ENCODE measurements at places on chromosomes 3 and 15.

GRCh38 chr15:70722266-70723121, 40.9 kb downstream of the UACA start:
- no peak for DNase-seq

DNA sequence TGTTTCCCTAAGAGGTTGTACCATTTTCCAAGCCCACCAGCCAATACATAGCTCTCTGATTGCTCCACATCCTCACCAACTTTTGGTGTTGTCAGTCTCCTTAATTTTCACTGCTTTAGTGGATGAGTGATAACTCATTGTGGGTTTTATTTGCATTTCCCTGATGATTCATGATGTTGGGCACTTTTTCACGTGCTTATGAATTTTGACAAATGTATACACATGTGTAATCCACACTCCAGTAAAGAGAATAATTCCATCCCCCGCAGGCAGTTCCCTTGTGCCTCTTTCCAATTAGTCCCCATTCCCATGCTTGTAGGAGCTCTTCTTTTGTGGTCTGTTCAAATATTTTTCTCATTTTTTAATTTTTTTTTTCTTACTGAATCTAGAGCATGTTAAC, 52.4 kb downstream of the ANP32A start:
- no peak for DNase-seq

DNA sequence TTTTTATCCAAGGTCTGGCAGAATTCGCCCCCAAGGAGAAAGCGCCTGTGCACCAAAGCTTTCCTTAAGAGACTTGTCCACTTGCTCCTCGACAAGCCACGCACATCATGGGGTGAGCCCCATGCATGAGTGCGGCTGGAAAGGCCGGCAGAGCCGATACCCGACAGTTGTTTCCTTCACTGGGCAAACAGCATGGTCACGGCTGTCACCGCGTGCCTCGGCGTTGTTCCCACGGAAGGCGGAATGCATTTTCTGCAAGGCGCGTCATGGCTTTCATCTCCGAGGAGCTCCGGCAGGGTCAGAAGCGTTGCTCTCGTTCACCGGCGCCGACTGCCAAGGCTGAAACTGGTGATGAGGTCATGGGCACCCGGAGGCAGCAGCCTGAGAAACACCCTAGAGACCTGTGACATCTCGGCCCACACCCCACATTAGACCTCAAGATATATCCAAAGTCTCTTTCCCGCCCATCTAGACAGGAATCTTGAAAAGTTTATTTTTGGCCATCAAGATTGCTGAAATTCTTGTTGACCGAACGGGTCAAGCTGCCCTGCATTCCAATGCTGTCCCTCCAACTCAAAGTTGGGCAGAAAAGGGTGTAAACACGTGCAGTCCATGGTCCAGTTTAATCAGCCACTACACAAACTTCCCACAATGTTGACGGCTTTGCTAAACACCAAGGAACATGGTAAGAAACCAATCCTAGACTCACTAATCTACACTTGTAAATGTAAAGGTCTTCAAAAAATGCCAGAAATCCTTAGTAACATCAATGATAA, 604 bp upstream of the TJP1 start:
- no peak for DNase-seq

- no peak for DNase-seq
Measured at GRCh38 chr15:48862705-48863104, 15.2 kb upstream of the EID1 start.

DNA sequence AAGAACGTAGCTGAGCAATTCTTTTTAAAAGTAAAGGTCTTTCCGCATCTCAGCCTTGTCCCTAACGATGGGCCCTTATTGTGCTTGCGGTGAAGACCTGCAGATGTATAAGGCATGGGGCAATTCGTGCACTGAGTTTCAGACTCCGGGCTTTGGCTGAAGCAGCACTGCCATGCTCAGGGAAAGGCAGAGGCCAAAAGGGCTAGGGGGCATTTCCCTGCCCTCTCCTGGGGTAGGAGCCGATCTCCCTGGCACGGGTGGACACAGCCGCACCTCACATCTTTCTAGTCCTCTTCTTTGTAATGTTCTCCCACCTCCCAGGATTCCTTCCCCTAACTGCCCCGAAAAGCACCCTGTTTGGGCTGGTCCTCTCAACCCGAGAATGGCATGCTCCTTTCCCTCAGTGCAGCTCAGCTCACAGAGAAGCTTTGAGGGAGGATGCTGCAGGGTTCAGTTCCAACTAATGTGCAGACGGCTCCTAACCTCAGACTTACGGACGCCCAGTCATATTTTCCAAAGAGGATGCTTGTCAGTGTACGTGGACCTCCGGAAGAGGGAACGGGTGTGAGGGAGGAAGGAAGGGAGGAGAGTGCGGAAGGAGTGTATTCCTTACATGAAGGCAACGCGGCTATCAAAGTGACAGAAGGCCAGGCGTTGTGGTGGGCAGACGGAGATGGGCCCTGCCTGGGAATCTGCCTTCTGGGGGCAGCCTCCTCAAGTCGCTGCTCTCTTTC, 61.2 kb downstream of the SYNM start:
- no peak for DNase-seq

GRCh38 chr3:58531956-58532355, 5.0 kb downstream of the ACOX2 start:
- no peak for DNase-seq

- no peak for DNase-seq
Measured at GRCh38 chr15:89494941-89495637, 1.3 kb downstream of the RHCG start.

DNA sequence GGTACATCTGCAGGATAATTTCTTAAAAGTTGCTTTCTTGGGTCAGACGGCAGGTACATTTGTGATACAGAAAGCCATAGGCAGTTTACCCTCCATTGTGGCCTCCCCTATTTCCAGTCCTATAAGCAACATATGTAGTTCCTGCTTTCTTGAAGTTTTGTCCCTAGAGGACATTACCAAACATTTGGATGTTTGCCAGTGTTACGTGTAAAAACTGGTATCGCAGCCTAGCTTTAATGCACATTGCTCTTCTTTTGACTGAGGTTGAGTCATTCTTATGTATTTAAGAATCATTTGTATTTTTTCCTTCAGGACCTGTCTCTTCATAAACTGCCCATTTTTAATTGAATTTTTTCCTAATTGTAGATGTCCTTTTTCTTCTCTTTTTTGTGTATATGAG, 114.3 kb downstream of the DIPK2A start:
- no peak for DNase-seq

DNA sequence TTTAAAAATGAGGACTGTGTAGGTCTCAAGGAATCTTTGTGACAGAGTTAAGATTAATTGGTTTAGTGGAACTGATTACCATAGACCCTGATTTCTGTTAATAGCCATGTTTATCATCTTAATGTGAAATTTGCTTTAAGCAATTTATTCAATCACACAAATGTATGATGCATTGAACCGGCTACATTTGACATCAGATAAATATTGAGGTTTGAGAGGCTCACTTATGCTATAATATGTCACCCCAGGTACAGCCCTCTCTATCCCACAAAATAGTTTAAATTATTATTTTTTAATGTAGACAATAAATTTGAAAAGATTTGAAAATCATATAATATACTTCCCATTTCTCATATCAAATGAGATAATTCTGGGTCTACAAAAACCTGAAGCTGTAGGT, 413.3 kb downstream of the NAALADL2 start:
- DNase-seq = no peak

- no peak for DNase-seq
Measured at GRCh38 chr3:142481196-142481595, 33.4 kb upstream of the XRN1 start.

GRCh38 chr3:183214277-183214612, 38.8 kb upstream of the B3GNT5 start:
- DNase-seq = no peak

DNA sequence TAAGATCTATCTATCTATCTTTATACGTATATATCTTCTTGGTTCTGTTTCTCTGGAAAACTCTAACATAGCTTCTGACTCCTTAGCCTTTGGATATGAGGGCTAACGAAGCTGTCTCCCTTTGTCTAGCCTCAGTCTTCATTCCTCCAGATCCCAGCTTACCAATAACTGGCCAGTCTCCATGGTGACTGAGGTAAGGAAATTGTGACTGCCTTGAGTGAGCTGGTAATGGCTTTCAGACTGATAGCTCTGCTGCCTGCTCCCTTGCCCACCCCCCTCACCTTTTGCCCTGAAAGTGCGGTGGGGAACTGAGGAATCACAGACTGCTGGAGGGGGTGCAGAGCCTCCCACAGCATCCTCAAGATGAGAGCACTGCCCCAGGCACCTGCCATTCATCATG, 65.8 kb upstream of the ABHD17C start:
- no peak for DNase-seq

DNA sequence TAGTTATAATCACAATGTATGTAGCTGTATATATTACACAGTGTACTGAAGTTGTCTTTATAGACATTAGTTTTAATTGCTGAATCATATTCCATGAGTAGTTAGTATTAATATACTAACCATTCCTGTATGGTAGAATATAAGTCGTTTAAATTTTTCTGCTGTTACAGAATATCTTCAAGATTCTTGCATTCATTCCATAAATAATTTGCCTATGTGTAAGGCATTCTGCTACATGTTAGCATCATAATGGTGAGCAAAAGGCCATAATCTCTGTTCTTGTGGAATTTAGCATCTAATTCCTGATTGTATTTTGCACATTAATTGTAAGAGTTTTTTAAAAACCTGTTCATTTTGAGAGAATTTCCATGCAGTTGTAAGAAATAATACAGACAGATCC, 14.1 kb downstream of the GYG1 start:
- DNase-seq = no peak

GRCh38 chr3:111619833-111620232, 24.7 kb upstream of the ZBED2 start:
- DNase-seq = no peak

GRCh38 chr3:50390508-50391224, 31.3 kb upstream of the TMEM115 start:
- DNase-seq = no peak

GRCh38 chr15:25171111-25171811, 216.5 kb downstream of the SNRPN start:
- no peak for DNase-seq

- DNase-seq = no peak
Measured at GRCh38 chr3:31882431-31882830, 98.6 kb downstream of the OSBPL10 start.

GRCh38 chr15:76929011-76929760, 2.4 kb upstream of the RCN2 start:
- no peak for DNase-seq

- no peak for DNase-seq
Measured at GRCh38 chr15:67003586-67003985, 61.8 kb upstream of the SMAD3 start.

DNA sequence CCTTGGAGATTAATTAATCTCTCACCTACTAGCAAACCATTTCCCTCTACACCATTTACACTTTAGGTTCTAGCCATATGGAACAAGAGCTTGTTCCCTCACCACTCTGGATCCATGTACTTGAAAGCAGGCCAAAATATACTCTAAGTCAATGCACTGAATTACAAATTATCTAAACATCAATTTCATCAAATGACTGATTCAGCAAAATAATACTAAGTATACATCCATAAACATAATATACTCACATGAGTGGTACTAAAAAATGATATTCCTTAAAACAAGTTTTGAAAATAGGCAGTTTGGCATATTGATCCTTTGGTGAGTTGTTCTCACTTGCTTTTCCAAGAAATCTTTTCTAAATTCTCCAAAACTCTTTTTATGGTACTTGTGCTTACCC, 459.7 kb upstream of the ZNF385D start:
- no peak for DNase-seq

DNA sequence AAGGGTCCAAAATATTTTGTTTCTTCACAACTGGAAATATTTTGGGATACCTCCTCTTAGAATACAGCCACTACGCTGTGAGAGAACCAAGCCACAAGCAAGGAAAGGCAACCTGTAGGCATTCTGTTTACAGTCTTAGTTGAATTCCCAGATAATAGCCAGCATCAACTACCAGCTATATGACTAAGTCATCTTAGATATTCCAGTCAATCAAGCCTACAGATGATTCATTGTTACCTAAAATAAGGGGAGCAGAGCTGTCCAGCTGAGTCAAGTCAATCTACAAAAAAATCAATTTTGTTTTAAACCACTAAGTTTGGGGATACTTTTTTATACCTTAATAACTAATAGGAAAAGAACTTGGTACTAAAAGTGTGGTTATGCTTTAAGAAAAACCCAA, 526.4 kb upstream of the DPPA4 start:
- no peak for DNase-seq

DNA sequence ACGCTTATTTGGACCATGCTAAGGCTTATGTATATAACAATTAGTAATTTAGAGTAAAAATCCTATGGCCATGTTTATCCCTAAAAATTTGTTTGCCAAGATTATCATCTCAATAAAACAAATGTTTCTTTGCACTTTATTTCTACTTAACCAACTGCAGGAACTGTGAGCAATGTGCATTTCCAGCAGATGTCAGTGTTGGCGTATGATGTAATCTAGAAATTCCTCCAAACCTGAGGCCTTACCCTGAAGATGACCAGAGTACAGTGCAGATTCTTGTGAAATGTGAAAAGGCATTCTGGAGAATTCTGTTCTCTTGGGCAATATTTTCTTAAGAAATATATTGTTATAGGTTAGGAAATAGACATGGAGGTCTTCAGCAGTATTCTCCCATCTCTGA, 205.9 kb downstream of the MBNL1 start:
- no peak for DNase-seq

DNA sequence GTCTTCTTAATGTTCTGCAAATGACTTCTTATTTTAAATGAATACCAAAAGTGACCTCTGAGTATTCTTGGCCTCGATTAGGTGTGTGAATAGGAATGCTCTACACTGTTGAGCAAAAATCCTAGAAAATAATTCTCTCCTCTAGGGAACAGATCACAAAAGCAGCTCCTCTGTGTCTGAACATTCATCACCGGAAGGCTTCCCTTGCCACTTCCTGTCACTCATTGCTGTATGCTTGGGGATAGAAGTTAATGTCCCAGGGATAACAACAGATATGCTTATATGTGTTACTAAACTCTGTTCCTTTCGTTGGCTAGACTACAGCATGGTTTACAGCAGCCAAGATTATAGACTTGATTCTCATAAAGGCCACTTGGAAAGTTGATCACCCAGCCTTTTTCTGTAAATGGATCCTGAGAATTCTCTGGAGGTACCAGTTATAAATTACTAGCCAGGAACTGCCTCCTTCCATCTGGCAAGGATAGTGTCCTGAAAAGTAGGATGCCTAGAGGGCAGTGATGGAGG, 16.0 kb upstream of the PTX3 start:
- no peak for DNase-seq

All from stimulated activated CD8-positive, alpha-beta memory T cell treated with anti-CD3 and anti-CD28 coated beads, Interleukin-12 subunit alpha, Interleukin-12 subunit beta, amount 100 ng/mL, for 1 hour (primary cell).